ENCODE measurements at places on chromosomes 1 and 21. TPM values are rescaled to one million over a fixed set of nuclear protein-coding genes. Genes with fewer than 3 reads are reported as not detected.
A peak's percentile ranks its signal among the peaks of the same experiment; 100 is the strongest.

The TPTE gene
- total RNA-seq: not detected

The SPATA6 gene
- 3.4 TPM for total RNA-seq

The PADI3 gene
- not detected for total RNA-seq

The AMY1A gene
- not detected for total RNA-seq

The HIVEP3 gene
- total RNA-seq: 0.80 TPM

The GPR3 gene
- 0.23 TPM for total RNA-seq

The LCA5L gene
- total RNA-seq: 5.6 TPM

DNA sequence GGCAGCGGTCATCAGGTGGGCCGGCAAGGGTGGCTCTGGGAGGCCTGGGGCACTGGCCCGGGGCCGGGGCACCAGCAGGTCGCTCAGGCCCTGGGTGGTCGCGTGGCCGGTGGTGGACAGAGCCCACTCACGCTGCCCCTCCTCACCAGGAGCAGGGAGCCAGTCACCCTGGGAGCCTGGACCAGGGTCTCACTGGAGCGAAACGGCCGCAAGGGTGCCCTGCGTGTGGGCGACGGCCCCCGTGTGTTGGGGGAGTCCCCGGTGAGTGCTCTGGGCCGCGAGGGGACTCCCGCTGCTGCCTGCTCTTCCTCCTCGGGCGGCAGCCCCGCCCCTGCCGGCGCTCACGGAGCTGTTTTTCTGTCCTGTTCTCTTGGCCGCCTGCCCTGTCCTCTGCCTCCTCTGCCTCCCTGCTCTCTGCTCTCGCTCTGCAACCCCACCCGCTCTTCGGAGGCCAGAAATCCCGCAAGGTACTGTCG is 23.5 kb downstream of the RNF223 start:
- no peak overlapping the region for H3K27ac ChIP-seq
- H3K36me3 ChIP-seq: no peaks in the 10 kb centered on the region
- DNase-seq: no peak
- H3K4me3 ChIP-seq: no peak overlapping the region
- H3K27me3 ChIP-seq: no peaks in the 10 kb centered on the region

GRCh38 chr1:74468982-74469603 is 43.3 kb downstream of the LRRC53 start:
- DNase-seq: no peak
- H3K27me3 ChIP-seq: no peaks in the 10 kb centered on the region
- no peaks in the 10 kb centered on the region for H3K36me3 ChIP-seq
- no peak overlapping the region for H3K4me3 ChIP-seq

DNA sequence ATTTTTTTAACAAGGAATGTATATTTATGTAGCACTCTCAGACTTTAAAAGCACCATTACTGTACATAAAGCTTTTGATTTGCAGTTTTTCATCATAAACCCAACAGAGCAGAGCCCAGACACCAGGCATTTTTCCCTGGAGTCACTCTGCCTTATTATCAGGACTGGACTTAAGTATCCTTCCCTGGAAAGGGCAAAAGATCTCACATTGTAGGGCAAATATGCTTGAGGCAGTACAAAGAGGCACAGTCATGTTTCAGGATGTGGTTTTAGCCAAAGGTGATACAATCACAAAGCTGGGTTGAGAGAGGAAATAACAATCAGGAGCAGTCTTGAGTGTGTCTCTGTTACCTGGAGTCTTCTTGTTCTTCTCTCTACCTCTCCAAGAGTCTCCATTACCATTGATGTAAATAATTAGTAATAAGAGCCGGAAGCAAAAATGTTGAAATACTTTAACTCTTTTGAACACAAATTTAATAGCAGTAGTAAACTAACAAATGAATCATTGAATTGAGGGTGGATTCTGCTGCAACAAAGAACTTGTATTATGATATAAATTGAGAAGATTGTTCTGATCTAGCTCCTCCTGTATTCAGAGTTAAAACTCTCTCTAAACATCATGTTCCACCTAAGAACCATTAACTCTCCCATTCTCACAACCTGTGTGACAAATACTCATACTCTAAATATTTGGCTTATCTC is 160.5 kb downstream of the LTN1 start:
- H3K36me3 ChIP-seq: no peaks in the 10 kb centered on the region
- no peak overlapping the region for H3K27ac ChIP-seq
- DNase-seq: no peak
- H3K4me1 ChIP-seq: no peaks in the 10 kb centered on the region
- no peak overlapping the region for H3K4me3 ChIP-seq

GRCh38 chr1:31910933-31911332 is 27.2 kb downstream of the PTP4A2 start:
- H3K36me3 ChIP-seq: no peaks in the 10 kb centered on the region
- no peak for DNase-seq
- no peaks in the 10 kb centered on the region for H3K27me3 ChIP-seq

- no peaks in the 10 kb centered on the region for H3K27me3 ChIP-seq
- no peaks in the 10 kb centered on the region for H3K36me3 ChIP-seq
- DNase-seq: no peak
- H3K4me1 ChIP-seq: no peaks in the 10 kb centered on the region
- H3K4me3 ChIP-seq: no peak overlapping the region
Observed at GRCh38 chr1:157088607-157089006, 11.0 kb downstream of the ETV3L start.

GRCh38 chr1:159084867-159085266 is 8.3 kb upstream of the AIM2 start:
- no peaks in the 10 kb centered on the region for H3K4me1 ChIP-seq

GRCh38 chr21:21897275-21897883 is 899.2 kb downstream of the NCAM2 start:
- H3K27me3 ChIP-seq: no peaks in the 10 kb centered on the region
- H3K36me3 ChIP-seq: no peaks in the 10 kb centered on the region
- DNase-seq: no peak
- H3K4me3 ChIP-seq: no peak overlapping the region
- H3K4me1 ChIP-seq: no peaks in the 10 kb centered on the region

DNA sequence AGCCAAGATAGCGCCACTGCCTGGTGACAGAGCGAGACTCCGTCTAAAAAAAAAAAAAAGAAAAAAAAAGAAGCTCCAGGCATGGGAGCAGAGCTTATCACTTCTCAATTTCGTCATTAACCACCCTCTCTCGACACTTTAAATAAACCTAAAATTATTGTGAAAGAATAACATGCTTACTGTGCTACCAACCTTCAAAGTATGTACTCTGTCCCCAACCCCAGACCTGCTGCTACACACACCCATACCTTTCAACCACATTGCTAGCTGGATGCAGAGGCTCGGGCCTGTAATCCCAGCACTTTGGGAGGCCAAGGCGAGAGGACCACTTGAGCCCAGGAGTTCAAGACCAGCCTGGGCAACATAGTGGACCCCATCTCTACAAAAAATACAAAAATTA is 38.7 kb downstream of the GNPAT start:
- DNase-seq: no peak
- no peaks in the 10 kb centered on the region for H3K27me3 ChIP-seq
- H3K4me1 ChIP-seq: peaks cover 28% of the 10 kb centered on the region
- H3K27ac ChIP-seq: peak overlapping the region; percentile 96
- H3K4me3 ChIP-seq: no peak overlapping the region
- H3K36me3 ChIP-seq: no peaks in the 10 kb centered on the region

- H3K27me3 ChIP-seq: no peaks in the 10 kb centered on the region
- DNase-seq: no peak
- no peaks in the 10 kb centered on the region for H3K36me3 ChIP-seq
- H3K4me3 ChIP-seq: no peak overlapping the region
Observed at GRCh38 chr1:155103325-155103724, 24.4 kb upstream of the EFNA1 start.

DNA sequence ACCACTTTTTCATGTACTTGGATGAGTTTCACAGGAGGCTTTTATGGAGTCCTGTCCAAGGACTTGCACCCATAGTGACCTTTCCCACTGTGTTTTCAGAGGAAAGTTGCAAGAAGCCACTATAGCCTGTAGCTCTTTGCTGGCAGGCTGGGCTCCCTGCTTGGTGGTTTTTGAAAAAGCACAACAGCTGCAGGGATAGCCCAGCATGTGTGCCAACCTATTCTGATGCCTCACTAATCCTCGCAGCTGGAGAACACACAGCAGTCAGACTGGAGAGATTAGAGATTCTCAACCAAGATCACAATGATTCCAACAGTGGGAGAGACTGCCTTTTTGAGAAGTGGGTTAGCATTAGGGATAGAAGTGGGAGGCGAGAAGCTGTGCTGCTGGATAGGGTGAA is 24.1 kb upstream of the ARHGEF11 start:
- H3K27me3 ChIP-seq: no peaks in the 10 kb centered on the region
- no peak overlapping the region for H3K27ac ChIP-seq
- peaks cover 2% of the 10 kb centered on the region for H3K4me1 ChIP-seq
- no peak overlapping the region for H3K4me3 ChIP-seq
- H3K36me3 ChIP-seq: no peaks in the 10 kb centered on the region

- H3K4me3 ChIP-seq: peak overlapping the region; percentile 17
- no peak for DNase-seq
- H3K27ac ChIP-seq: peak overlapping the region; percentile 89
- no peaks in the 10 kb centered on the region for H3K36me3 ChIP-seq
- H3K27me3 ChIP-seq: no peaks in the 10 kb centered on the region
Observed at GRCh38 chr1:166378805-166379204, 212.0 kb upstream of the FAM78B start.

DNA sequence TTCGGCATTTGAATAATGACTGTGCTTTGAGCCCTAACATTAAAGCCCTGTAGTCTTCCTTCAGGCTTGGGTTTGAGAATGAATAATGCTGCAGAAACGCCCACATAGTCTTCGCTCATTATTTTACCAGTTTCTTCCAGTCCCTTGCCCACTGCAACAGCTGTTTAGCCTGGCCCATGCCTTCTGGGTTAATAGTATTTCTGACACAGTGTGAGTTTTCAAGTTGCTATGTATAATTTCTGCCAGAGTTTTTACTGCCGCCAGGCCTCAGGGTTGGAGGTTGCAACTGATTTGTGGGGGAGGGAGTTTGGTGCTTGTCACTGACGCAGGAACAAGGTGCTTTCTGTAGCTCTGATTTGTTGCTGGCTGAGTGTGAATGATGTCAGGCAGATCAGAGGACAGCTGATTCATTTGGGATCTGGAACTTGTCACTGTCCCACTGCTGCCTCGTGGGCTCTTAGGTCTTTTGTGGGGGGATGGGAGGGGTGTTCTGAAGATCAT is 109.8 kb downstream of the MAST2 start:
- peaks cover 39% of the 10 kb centered on the region for H3K4me1 ChIP-seq
- peaks cover 12% of the 10 kb centered on the region for H3K36me3 ChIP-seq
- peak overlapping the region; percentile 59 for H3K4me3 ChIP-seq
- DNase-seq: peak; percentile 93

DNA sequence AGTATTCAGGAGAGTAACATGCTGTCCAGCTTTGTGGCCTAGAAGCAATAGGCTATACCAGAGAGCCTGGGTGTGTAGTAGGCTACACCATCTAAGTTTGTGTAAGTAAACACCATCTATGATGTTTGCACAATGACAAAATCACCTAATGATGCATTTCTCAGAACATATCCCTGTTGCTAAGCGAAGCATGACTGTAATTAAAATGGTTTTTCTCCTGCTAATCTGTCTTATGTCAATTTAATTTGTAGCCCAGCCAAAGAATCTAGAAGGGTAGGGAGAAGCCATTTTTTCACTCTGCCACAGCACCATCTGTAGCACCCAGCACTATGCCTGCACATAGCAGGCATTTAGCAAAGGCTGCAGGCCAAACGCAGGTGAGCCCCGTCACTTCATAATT is 2.0 kb upstream of the TTC24 start:
- DNase-seq: no peak
- no peaks in the 10 kb centered on the region for H3K27me3 ChIP-seq
- H3K27ac ChIP-seq: no peak overlapping the region
- no peaks in the 10 kb centered on the region for H3K4me1 ChIP-seq
- no peak overlapping the region for H3K4me3 ChIP-seq

- peaks cover 10% of the 10 kb centered on the region for H3K4me1 ChIP-seq
- no peaks in the 10 kb centered on the region for H3K27me3 ChIP-seq
- peaks cover 19% of the 10 kb centered on the region for H3K36me3 ChIP-seq
- H3K27ac ChIP-seq: peak within 1 kb of the TSS; percentile 99
- DNase-seq: peak; percentile 95
Observed at GRCh38 chr1:77888081-77888780, at the start of gene NEXN. NEXN (plus strand) TSS chr1:77888624; CDS start chr1:77916107, 27,483 bp downstream.

GRCh38 chr1:76843821-76844464 is 23.3 kb upstream of the ST6GALNAC5 start:
- H3K36me3 ChIP-seq: no peaks in the 10 kb centered on the region
- H3K27ac ChIP-seq: no peak overlapping the region
- H3K4me3 ChIP-seq: no peak overlapping the region
- no peak for DNase-seq

All from gastrocnemius medialis (tissue), 4 donors.